ENCODE measurements at places on chromosomes 12 and 14.
A peak's percentile ranks its signal among the peaks of the same experiment; 100 is the strongest.

DNA sequence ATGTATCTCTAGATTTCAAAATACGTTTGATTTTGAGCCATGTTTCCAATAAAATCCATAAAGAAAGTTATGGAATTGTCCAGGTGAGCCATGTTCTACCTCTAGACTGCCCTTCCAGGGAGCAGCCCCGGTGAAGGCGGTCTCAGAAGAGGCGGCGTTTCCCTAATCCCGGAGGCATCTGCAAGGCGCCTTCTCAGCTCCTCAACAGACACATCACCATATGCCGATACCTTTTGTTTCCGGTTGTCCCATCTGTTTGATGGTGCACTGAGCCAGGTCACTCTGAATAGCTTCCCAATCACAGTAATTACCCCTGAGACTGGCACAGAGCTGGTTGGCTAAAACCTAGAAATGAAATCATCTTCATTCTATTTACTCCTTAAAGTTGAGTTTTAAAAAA lies 305.5 kb upstream of the FKBP4 start:
- DNase-seq: no peak

DNA sequence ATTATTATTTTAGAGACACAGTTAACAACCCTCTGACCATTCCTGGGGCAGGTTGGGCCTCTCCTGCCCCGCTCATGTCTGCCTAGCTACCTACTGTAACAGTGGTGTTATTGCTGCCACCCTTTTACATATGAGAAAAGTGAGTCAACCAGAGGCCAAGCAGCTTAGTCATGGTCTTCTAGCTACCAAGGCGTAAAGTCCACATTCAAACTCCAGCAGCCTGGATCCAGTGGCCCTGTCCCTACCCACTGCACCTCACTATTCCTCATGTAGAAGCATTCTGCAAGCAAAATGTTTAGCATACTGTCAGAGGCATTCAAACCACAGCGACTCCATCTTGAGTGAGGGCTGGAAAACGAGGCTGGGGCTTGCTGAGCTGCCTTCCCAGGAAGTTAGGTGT lies 95.8 kb downstream of the SLC15A4 start:
- no peak for DNase-seq

DNA sequence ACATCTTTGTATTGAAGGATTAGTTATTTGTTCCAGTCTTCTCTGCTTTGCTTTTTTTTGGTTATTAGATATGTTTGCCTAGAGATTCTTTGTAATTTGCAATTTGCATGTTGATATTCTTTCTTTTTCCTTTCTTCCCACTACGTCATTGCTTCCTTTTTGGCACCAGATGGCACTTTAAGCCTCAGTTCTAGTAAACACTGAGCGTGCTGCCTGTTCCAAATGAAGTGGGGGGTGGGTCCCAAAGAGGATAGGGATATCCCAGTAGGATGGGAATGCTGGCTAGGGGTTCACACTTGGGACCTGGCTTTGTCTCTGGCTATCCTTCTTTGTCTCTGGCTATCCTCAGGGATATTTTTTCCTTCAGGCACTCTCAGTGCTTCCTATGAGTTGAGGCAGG lies 17.0 kb downstream of the EAPP start:
- no peak for DNase-seq

- no peak for DNase-seq
Observed at GRCh38 chr14:57199921-57200320, 68.8 kb downstream of the EXOC5 start.

DNA sequence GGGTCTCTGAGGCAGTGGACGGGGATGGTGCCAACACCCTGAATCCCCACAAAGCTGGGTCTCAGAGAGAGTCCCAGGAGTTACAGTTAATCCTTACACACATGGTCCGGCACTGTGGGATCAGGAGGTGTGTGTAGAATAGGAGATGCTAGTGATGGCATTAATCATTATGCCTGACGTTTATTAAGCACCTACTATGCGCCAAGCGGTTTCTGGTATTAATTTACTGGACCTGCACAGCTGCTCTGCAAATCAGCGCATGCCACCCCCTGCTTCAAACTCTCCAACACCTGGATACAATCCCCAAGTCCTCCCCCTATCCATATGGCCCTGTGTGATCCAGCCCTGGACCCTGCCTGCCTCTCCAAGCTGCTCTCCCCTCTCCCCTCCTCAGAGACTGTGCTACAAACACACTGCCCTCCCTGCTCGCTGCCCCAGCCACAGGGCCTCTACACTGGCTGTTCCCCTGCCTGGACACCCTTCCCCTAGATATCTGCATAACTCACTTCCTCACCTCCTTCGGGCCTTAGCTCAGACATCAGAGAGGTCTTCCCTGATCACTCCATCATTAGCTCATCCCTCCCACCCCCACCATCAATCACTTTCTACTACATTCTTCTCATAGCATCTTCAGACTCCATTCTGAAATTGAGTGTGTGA lies 86.0 kb downstream of the RFLNA start:
- no peak for DNase-seq

- no peak for DNase-seq
Observed at GRCh38 chr12:54028314-54029201, at the start of gene HOXC6. Gene HOXC6 (plus strand): TSS chr12:54028440. CDS start chr12:54028522, 82 bp downstream.

GRCh38 chr12:27226407-27226929 lies 17.6 kb upstream of the STK38L start:
- peak; percentile 42 for DNase-seq

- no peak for DNase-seq
Observed at GRCh38 chr12:9037431-9037830, 48.1 kb downstream of the KLRG1 start.

DNA sequence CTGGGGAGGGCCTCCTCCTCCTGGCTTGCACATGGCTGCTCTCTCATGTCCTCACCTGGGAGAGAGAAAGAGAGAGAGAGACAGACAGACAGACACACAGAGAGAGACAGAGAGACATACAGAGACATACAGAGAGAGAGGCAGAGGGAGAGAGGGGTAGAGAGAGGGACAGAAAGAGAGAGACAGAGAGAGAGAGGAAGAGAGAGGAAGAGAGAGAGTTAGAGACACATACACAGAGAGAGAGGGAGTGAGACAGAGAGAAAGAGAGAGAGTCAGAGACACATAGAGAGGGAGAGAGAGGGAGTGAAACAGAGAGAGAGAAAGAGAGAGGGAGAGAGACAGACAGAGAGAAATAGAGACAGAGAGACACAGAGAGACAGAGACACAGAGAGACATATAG lies 103.6 kb upstream of the ESRRB start:
- DNase-seq: no peak

- no peak for DNase-seq
Observed at GRCh38 chr12:96263449-96263902, 69.3 kb downstream of the ELK3 start.

GRCh38 chr14:104868811-104869572 lies 3.9 kb downstream of the CEP170B start:
- DNase-seq: no peak

- DNase-seq: no peak
Observed at GRCh38 chr14:69262516-69262915, 2.6 kb downstream of the GALNT16 start.

DNA sequence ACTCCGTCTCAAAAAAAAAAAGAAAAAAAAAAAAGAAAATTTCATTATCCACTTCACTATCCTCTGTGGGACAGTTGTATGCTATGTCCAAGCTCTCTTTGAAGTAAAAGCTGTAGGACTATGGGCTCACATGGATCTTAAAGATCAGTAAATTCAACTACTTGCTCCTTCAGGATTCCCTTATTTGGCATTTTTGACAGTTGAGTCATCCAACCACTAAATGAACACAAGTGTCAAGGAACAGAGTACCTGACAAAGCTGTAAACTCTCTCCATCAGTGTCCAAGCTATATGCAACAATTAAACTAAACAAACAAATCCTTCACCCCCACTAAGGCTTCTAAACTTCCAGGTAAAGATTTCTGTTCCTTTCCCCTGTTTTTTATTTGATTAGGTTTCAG lies 177.0 kb downstream of the CEP128 start:
- DNase-seq: no peak

GRCh38 chr12:58030566-58031279 lies 89.4 kb downstream of the ATP23 start:
- no peak for DNase-seq

DNA sequence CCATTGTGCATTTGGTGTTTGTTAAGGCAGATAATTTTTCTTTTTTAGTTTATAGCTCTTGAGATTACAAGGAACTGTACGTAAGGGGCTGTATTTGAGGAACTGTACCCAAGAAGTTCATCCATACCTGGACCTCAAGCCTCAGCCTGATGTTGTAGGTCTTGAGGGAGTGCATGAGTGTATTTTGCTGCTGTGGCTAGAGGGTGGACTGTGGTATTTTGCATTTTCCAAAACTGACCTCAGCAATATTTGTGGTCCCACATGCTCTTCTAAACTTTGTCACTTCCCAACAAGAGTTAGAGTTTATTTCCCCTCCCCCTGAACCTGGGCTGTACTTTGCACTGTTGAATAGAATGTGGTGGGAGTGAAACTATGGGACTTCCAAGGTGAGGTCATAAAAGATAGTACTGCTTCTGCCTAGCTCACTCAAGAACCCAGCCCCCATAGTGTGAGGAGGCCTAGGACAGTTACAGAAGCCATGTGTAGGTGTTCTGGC lies 42.2 kb upstream of the FBXO33 start:
- DNase-seq: no peak

DNA sequence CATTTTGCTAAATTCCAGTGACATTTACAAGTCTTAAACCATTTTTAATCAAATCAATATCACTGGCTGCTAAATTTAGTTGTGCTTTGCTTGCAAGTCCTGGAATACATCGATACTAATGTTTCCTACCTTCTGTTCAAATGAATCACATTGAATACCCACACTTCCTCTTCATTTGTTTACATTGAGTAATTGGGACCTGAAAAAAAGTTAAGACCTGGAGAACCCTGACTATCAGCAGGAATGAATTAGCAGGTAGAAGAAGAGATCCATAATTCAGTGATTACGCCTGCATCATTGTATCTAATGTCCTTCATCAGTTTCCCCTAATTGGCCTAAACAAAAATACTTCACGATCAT lies 369.3 kb downstream of the ETNK1 start:
- no peak for DNase-seq

DNA sequence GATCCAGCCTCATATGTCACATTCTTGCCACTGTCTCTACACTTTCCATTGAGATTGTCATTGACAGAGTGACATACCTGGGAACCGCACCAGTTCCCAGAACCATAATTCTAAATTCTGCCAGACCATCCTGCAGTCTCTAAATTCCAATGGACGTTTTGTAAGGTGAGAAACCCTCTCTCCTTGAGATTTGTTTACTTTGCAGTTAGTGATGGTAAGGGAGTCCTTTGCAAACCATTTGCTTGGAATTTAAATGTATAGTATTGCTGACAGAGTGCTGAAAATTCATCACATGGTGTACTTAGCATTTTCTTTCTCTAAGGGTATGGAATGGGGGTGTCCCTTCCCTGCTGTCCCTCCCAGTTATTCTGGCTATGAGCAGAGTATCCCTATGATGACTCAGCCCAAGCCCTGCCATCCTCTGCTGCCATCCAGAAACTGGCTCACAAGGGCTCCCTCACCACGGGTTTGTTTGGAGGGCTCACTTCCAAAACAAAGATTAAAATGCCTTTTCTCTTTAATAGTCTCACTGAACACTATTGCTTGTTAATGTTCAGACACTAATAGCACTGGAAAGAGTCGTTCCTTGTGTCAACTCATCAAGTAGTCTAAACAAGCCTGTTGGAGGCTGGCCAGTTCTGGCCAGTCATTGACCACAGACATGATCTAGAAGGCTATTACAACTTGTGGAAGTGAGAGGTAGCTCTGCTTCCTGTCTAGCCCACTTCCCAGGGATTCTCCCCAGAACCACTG lies 129.0 kb upstream of the HMGA2 start:
- no peak for DNase-seq

DNA sequence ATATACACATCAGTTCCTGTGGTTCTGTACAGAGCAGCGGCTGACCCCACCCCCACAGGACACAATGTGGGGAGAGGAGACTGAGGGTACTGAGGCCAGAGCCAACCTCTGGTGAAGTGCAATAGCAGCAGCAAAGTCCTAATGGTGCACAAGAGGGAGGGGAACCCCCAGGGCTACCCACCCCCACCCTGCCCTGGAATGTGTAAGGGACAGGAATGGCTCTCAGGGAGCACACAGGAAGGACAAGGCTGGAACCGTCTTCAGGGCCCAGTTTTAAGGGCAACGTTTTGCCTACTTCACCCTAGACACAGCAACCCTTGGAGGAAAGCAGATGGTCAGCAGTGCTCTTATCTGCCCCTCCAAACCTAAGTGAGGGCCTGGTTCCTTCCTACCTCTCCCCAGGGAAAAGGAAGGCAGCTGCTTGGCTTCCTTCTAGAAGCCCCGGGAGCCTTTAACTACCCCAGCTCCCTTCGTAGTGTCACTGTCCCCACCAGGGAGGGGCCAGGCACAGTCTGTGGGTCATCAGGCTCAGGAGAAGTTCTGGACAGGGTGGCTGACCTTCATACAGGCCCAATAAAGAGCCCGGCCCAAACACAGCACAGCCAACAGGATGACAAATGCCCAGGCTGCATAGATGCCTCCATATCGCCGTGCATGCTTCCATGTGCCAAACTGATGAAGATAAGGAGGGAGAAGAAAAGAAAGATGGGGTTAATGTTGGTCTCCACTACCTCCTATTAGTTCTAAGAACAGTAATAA lies 3.0 kb downstream of the PIP4P1 start:
- DNase-seq: no peak

GRCh38 chr12:20455001-20455706 lies 86.8 kb downstream of the PDE3A start:
- no peak for DNase-seq

- DNase-seq: no peak
Observed at GRCh38 chr12:103799504-103799856, 41.6 kb downstream of the NT5DC3 start.

GRCh38 chr12:102427543-102427941 lies 52.8 kb downstream of the IGF1 start:
- no peak for DNase-seq

DNA sequence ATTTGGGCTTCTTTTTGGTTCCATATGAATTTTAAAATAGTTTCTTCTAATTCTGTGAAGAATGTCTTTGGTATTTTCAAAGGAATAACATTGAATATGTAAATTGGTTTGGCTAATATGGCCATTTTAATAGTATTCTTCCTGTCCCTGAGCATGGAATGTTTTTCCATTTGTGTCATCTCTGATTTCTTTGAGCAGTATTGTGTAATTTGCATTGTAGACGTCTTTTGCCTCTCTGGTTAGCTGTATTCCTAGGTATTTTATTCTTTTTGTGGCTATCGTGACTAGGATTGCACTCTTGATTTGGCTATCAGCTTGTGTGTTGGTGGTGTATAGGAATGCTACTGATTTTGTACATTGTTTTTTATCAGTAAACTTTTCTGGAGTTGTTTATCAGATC lies 601.9 kb downstream of the SNAPC1 start:
- DNase-seq: no peak

DNA sequence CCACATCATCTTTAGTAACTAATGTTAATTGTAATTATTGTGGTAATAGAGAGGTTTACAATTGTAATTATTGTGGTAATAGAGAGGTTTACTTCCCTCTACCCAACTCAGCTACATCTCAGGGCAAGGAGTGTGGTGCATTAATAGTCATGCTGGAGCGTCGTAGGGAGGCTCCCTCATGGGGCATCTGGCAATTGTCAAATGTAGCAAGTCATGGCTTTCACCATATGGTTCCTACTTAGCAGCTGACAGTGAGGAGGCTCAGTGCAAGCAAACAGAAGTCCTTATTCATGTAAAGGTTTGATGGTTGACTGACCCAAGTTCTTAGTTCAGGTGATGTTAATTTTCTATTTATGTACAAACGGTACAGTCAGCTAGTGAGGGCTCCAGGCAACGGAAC lies 1012.0 kb downstream of the FLRT2 start:
- no peak for DNase-seq

GRCh38 chr14:102838501-102838900 lies 61.3 kb downstream of the TRAF3 start:
- no peak for DNase-seq

Data from neural crest cell (in vitro differentiated cells).